Fibroblast of lung (primary cell): ENCODE measurements at places on chromosomes 6 and 20.

- H3K27ac ChIP-seq, result no peak overlapping the region
- H3K36me3 ChIP-seq, result no peaks in the 10 kb centered on the region
- no peak overlapping the region for H3K4me3 ChIP-seq
- no peak for DNase-seq
- H3K27me3 ChIP-seq, result no peaks in the 10 kb centered on the region
- H3K4me1 ChIP-seq, result no peaks in the 10 kb centered on the region
Observed at GRCh38 chr20:24102749-24103333, 114.3 kb upstream of the GGTLC1 start.

GRCh38 chr20:25191051-25191450 lies 4.5 kb upstream of the ENTPD6 start:
- no peak overlapping the region for H3K27ac ChIP-seq
- DNase-seq, result no peak
- no peaks in the 10 kb centered on the region for H3K36me3 ChIP-seq
- no peaks in the 10 kb centered on the region for H3K4me1 ChIP-seq
- H3K4me3 ChIP-seq, result no peak overlapping the region
- peaks cover 20% of the 10 kb centered on the region for H3K27me3 ChIP-seq

- DNase-seq, result peak; percentile 46
- no peak overlapping the region for H3K4me3 ChIP-seq
- no peaks in the 10 kb centered on the region for H3K27me3 ChIP-seq
- H3K36me3 ChIP-seq, result no peaks in the 10 kb centered on the region
- H3K27ac ChIP-seq, result no peak overlapping the region
Observed at GRCh38 chr6:116012471-116012949, 48.2 kb downstream of the FRK start.

GRCh38 chr6:82492134-82492533 lies 128.5 kb downstream of the TPBG start:
- H3K27me3 ChIP-seq, result no peaks in the 10 kb centered on the region
- no peak overlapping the region for H3K27ac ChIP-seq
- no peak overlapping the region for H3K4me3 ChIP-seq
- no peaks in the 10 kb centered on the region for H3K4me1 ChIP-seq
- no peaks in the 10 kb centered on the region for H3K36me3 ChIP-seq
- DNase-seq, result no peak

GRCh38 chr20:25675161-25675560 lies 21.5 kb downstream of the ZNF337 start:
- no peak for DNase-seq
- no peak overlapping the region for H3K27ac ChIP-seq
- H3K36me3 ChIP-seq, result peaks cover 10% of the 10 kb centered on the region
- H3K27me3 ChIP-seq, result no peaks in the 10 kb centered on the region

- H3K27ac ChIP-seq, result no peak overlapping the region
- H3K27me3 ChIP-seq, result no peaks in the 10 kb centered on the region
- H3K4me3 ChIP-seq, result no peak overlapping the region
- no peaks in the 10 kb centered on the region for H3K4me1 ChIP-seq
Observed at GRCh38 chr20:8740265-8740664, 328.6 kb upstream of the PLCB4 start.

DNA sequence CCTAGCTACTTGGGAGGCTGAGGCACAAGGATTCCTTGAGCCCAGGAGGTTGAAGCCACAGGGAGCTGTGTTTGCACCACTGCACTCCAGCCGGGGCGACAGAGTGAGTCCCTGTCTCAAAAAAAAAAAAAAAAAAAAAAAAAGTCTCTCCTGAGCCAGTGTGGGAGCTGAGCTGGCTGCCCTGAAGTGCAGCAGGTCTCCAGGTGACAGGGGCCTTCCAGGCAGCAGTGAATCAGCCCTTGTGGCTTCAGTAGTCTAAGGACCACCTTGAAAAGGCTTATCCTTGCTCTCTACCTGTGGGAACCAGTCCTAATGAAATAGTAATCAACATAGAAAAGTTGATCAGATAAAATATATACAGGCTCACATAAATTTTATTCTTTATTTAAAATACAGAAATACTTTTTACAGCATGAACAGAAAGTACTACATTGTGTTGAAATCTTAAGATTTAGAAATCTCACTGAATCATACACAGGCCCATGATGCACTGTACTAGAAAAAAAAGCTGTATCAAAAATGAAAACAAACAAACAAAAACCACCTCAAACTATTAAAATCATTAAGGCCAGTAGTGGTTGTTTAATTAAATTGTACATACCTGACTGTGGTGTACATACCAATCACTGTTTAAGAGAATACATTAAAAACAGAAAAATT lies 128.9 kb downstream of the SCML4 start:
- no peaks in the 10 kb centered on the region for H3K27me3 ChIP-seq
- no peak overlapping the region for H3K27ac ChIP-seq
- peaks cover 26% of the 10 kb centered on the region for H3K4me1 ChIP-seq
- no peak for DNase-seq
- no peak overlapping the region for H3K4me3 ChIP-seq
- H3K36me3 ChIP-seq, result no peaks in the 10 kb centered on the region

GRCh38 chr6:91816335-91816734 lies 1229.5 kb upstream of the MAP3K7 start:
- H3K36me3 ChIP-seq, result no peaks in the 10 kb centered on the region
- no peak overlapping the region for H3K27ac ChIP-seq
- no peak overlapping the region for H3K4me3 ChIP-seq
- DNase-seq, result no peak

DNA sequence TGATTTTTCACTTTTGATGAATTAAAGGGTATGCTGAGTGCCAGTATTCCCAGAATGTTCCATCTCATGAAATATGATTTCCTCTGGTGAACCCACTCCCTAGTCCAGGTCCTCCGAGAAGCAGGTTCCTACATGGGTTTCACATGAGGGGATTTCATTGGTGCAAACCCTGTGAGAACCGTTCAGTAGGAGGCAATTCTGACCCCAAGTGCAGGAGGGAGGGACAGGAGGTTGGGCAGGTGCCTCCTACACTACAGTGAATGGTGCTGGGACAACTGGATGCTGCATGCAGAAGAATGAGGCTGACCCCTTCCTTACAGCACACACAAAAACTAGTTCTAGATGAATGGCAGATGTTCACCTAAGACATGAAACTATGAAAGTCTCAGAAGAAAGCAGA lies 5.1 kb upstream of the ULBP2 start:
- no peaks in the 10 kb centered on the region for H3K36me3 ChIP-seq
- H3K27me3 ChIP-seq, result peaks cover 31% of the 10 kb centered on the region
- peaks cover 7% of the 10 kb centered on the region for H3K4me1 ChIP-seq
- no peak for DNase-seq
- no peak overlapping the region for H3K27ac ChIP-seq
- no peak overlapping the region for H3K4me3 ChIP-seq

DNA sequence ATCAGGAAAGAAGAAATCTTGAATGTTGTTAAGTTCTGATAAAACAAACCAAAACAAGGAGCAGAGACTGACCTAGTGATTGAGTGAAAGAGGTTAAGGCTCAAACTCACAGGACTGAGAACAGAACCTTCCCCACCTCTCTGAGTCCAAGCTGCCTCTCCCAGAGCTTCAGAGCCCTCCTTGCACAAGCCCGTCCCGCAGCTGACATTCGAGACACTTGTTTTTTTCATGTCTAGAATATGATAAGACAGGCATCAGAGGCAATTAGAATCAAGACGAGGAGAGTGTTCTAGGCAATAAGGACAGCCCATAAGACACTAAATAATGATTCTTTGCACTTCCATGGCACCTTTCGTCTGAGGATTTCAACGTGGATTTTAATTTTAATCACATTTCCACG lies 140.6 kb downstream of the PXDC1 start:
- peaks cover 2% of the 10 kb centered on the region for H3K4me1 ChIP-seq
- no peak for DNase-seq
- H3K27ac ChIP-seq, result no peak overlapping the region
- H3K4me3 ChIP-seq, result no peak overlapping the region
- no peaks in the 10 kb centered on the region for H3K36me3 ChIP-seq
- peaks cover 6% of the 10 kb centered on the region for H3K27me3 ChIP-seq

DNA sequence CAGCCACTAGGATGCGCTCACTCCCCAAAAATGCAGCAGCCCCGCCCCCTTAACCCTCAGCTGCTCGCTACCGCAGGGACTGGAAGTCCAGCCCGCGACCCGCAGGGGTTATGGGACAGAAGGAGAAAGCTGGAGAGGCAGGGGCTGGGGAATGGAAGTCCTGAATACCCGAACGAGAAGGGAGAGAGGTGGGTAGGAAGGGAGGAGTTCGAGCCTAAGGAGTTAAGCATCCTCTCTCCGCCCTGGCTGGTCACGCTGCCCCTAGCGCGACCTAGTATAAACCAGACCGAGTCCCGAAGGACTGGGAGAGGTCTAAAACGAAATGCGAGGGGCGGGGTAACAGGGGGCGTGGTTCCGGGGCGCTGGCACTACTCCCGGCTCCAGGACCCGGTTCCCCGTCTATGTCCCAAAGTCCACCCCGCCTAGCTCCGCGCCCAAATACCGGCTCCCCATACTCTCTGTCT lies 448 bp upstream of the DDAH2 start:
- peaks cover 34% of the 10 kb centered on the region for H3K36me3 ChIP-seq
- H3K27me3 ChIP-seq, result no peaks in the 10 kb centered on the region
- H3K4me1 ChIP-seq, result peaks cover 19% of the 10 kb centered on the region
- DNase-seq, result peak; percentile 83

DNA sequence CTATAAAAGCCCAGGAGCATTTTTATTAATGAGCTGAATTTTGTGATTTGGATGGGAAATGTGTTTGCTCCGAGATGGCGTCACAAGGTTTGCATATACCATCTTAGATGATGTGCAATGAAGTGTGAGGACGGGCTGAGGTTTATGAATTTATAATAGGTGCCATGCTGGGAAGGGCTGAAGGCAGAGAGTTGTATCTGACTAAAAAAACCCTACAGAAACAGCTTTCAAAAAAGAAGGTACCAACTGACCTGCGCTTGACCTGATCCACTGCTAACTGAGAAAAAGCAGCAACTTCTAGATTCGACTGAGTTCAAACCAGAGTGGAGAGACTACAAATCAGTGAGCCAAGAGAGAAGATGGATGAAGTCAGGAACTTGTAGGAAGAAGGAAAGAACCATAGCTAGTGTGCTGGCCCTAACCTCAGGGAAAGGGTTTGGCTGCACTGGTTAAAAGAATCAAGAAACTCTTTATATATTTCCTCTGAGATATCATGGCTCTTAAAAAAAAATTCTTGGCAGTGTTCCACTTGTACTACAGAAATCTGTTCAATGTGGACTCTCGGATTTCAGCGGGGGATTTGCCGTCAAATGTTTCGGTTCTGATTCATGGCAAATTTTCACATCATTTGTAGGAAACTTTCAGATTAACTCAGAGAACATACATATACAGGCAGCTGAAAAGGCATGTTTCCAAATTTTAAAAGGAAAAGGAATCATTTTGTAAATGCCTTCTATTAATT lies 56.5 kb upstream of the HDGFL1 start:
- no peaks in the 10 kb centered on the region for H3K4me1 ChIP-seq
- no peaks in the 10 kb centered on the region for H3K27me3 ChIP-seq
- H3K27ac ChIP-seq, result no peak overlapping the region
- H3K36me3 ChIP-seq, result no peaks in the 10 kb centered on the region

DNA sequence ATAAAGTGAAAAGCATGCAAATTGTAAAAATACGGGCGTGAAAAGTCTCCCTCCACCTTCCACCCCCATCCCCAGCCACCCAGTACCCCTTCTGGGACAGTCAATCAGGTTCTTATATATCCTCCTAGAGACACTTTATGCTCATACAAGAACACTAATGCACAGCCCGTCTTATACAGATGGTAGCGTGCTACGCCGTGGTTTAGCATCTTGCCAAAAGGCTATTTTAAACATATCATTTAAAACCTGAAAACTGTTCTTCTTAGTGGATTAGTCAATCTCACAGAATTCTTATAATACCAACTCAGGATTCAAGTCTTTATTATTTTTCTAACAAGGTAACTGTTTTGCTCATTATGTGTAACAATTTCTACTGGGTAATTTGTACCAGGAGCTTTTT lies 57.2 kb upstream of the MRPS10 start:
- peaks cover 2% of the 10 kb centered on the region for H3K36me3 ChIP-seq
- no peak overlapping the region for H3K27ac ChIP-seq
- peaks cover 37% of the 10 kb centered on the region for H3K4me1 ChIP-seq
- H3K27me3 ChIP-seq, result no peaks in the 10 kb centered on the region
- no peak for DNase-seq

DNA sequence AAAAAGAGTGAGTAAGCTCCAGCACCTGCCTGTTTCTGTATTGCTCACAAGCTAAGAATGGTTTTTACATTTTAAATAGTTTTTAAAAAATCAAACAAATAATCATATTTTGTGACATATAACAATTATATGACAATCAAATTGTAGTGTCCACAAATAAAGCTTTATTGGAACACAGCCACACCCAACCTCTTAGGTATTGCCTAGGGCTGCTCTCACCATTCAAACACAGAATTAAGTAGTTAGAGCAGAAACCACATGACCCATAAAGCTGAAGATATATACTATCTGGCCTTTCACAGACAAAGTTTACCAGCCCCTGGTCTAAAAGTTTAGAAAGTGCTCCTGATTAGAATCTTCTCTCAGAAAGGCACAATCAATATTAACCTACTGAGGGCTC lies 11.2 kb downstream of the TNFRSF21 start:
- no peaks in the 10 kb centered on the region for H3K27me3 ChIP-seq
- no peak for DNase-seq
- no peak overlapping the region for H3K4me3 ChIP-seq
- no peaks in the 10 kb centered on the region for H3K4me1 ChIP-seq
- H3K36me3 ChIP-seq, result no peaks in the 10 kb centered on the region
- no peak overlapping the region for H3K27ac ChIP-seq

GRCh38 chr6:23435126-23435525 lies 690.9 kb upstream of the NRSN1 start:
- no peaks in the 10 kb centered on the region for H3K4me1 ChIP-seq
- no peak overlapping the region for H3K4me3 ChIP-seq
- DNase-seq, result no peak
- H3K36me3 ChIP-seq, result no peaks in the 10 kb centered on the region

GRCh38 chr20:41147767-41148191 lies 10.4 kb downstream of the PLCG1 start:
- H3K4me1 ChIP-seq, result peaks cover 3% of the 10 kb centered on the region
- H3K27me3 ChIP-seq, result no peaks in the 10 kb centered on the region
- no peak overlapping the region for H3K27ac ChIP-seq
- H3K36me3 ChIP-seq, result no peaks in the 10 kb centered on the region

- no peak overlapping the region for H3K4me3 ChIP-seq
- H3K27me3 ChIP-seq, result no peaks in the 10 kb centered on the region
- H3K36me3 ChIP-seq, result no peaks in the 10 kb centered on the region
- no peak for DNase-seq
- no peaks in the 10 kb centered on the region for H3K4me1 ChIP-seq
Observed at GRCh38 chr6:48037946-48038345, 73.1 kb downstream of the PTCHD4 start.

- H3K27me3 ChIP-seq, result no peaks in the 10 kb centered on the region
- DNase-seq, result no peak
- H3K4me3 ChIP-seq, result no peak overlapping the region
- no peaks in the 10 kb centered on the region for H3K36me3 ChIP-seq
- no peak overlapping the region for H3K27ac ChIP-seq
Observed at GRCh38 chr6:15395087-15395486, 149.2 kb downstream of the JARID2 start.

GRCh38 chr6:87904011-87904410 lies 143.6 kb upstream of the SPACA1 start:
- no peaks in the 10 kb centered on the region for H3K36me3 ChIP-seq
- H3K27me3 ChIP-seq, result no peaks in the 10 kb centered on the region
- DNase-seq, result no peak
- H3K27ac ChIP-seq, result no peak overlapping the region
- no peaks in the 10 kb centered on the region for H3K4me1 ChIP-seq

- peaks cover 2% of the 10 kb centered on the region for H3K4me1 ChIP-seq
- no peaks in the 10 kb centered on the region for H3K36me3 ChIP-seq
- peak; percentile 8 for DNase-seq
- no peak overlapping the region for H3K4me3 ChIP-seq
- H3K27me3 ChIP-seq, result no peaks in the 10 kb centered on the region
- H3K27ac ChIP-seq, result no peak overlapping the region
Observed at GRCh38 chr6:22600059-22600458, 30.7 kb downstream of the HDGFL1 start.
